ENCODE measurements at places on chromosomes 7 and 10.

- DNase-seq, result no peak
Observed at GRCh38 chr7:102830197-102830596, 81.4 kb downstream of the FAM185A start.

GRCh38 chr10:241451-241850, 106.2 kb downstream of the ZMYND11 start:
- DNase-seq, result no peak

- no peak for DNase-seq
Observed at GRCh38 chr10:79305515-79305914, 41.8 kb upstream of the PPIF start.

DNA sequence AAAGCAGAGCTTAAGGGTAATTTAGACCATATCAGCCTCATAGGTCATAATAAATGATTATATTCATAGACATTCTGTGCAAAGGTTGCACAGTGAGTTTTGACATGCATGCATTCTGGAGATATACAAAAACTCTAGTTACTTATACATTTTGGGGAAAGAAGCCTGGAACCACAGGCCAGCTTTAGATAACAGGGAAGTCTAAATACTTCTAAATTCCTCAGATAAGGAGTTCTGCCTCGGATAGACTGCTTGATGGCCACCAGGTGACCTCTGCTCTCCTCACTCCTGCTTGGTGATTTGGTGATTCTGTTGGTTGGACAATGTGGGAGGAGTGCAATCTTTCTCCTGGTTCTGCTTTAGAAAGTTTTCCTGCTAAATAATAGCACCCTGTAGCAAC, 77.9 kb downstream of the SGMS1 start:
- no peak for DNase-seq

GRCh38 chr7:9889554-9889953, 1084.1 kb upstream of the PHF14 start:
- DNase-seq, result no peak

DNA sequence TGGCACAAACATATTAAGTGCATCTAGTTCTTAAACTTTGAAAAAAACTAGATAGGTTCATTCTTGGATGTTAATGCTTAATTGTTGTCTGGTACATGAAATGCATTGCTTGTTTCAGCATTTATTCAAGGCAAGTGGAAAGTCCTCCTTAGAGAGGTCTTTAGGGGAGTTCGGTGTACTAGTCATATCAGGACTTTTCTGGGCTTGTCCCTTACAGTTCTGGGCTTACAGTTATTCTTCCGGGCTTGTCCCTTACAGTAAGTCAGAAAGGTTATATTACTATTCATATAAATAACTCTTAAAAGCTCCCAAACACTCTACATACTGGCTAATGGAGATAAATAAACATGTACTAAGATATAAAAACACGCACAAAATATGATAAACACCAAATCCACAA, 61.6 kb upstream of the MRLN start:
- DNase-seq, result no peak

- DNase-seq, result peak; percentile 58
Observed at GRCh38 chr7:22663357-22663718, 63.7 kb upstream of the IL6 start.

GRCh38 chr10:132163278-132163765, 23.4 kb upstream of the DPYSL4 start:
- DNase-seq, result no peak

- DNase-seq, result no peak
Observed at GRCh38 chr7:149289856-149290255, 27.9 kb downstream of the ZNF783 start.

- DNase-seq, result no peak
Observed at GRCh38 chr10:86357676-86358075, 8.9 kb downstream of the GRID1 start.

All from fibroblast of skin of left biceps (primary cell).